Umbilical cord (tissue), 2 donors: ENCODE measurements at places on chromosomes 13 and 19.

DNA sequence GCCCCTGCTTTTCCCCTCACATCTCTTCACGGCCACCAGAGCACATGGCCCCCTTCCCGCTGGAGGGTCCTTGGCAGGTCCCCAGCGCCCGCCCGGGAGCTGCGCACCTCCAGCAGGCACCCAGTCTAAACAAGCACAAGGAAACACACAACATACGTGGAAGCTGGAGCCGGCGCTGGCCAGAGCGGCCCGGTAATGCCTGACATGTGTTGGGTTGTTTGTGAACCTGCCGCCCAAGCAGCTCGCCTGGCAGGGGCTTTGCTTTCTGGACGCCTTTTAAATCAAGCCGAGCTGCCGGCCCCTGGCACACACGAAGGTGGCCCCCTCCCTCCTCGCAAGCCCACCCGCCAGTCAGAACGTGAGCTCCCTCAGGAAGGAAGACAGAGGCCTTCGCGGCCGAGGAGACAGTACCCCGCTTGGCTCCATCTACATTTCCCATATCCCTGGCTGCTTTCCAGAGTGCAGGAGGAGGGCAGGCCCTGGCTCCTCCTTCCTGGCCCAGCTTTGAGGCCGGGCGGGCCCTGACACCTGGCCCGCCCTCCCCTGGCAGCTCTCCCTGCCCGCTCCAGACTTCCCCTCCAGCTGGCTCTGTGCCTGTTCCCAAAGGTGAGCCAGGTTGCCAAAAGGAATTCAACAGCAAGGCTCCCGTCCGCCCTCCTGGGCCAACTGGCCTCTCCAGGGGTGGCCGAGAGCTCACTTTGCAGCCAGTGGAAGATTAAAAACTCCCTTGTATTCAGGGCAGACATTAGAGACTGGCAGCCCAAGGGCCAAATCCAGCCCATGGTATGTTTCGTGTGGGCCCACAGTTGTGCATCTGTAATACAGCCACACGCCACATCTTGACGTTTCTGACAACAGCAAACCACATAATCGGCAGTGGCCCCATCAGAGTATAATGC is 28.7 kb downstream of the COMP start:
- peak; percentile 80 for DNase-seq

DNA sequence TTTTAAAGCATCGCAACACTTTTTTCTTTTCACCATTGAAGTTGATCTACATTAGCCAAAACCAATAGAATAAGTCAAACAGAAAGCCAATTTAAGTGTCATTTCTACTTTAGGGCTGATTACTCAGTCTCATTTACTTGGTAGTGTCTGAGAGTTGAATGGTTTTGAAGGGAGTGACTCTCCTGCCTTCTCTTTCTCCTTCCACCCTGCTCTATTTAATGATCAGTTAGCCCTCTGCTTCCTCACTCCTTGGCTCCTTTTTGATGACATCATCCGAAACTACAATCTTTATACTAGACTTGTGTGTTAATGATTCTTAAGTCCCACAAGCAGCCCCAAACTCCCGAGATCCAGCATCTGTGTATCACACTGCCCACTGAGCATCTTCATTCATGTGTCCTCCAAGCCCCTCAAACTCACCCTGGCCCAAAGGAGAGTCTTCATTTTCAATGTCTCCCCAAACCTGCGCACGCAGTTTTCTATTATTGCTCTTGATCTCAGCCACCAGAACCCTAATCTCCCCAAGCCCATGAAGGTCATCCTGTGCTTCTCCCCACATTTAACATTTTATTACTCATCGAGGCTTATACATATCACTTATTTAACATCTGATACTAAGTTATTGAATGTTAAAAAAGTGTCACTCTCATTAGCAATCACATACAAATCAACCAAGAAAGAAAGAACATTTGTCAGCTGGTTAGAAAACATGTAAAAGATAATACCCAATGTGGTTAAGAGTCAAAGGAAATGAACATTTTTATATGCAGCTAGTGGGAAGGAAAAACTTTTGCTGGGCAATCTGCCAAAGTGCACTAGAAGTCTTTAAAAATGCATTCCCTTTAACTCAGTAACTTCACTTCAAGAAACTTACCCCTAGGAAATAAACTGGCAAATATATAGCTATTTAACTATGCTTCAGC is 32.2 kb upstream of the ARGLU1 start:
- peak; percentile 92 for DNase-seq

GRCh38 chr13:82330499-82330898 is 1551.8 kb downstream of the SLITRK1 start:
- no peak for DNase-seq

- no peak for DNase-seq
Observed at GRCh38 chr19:51027873-51028272, 1.5 kb upstream of the KLK11 start.

DNA sequence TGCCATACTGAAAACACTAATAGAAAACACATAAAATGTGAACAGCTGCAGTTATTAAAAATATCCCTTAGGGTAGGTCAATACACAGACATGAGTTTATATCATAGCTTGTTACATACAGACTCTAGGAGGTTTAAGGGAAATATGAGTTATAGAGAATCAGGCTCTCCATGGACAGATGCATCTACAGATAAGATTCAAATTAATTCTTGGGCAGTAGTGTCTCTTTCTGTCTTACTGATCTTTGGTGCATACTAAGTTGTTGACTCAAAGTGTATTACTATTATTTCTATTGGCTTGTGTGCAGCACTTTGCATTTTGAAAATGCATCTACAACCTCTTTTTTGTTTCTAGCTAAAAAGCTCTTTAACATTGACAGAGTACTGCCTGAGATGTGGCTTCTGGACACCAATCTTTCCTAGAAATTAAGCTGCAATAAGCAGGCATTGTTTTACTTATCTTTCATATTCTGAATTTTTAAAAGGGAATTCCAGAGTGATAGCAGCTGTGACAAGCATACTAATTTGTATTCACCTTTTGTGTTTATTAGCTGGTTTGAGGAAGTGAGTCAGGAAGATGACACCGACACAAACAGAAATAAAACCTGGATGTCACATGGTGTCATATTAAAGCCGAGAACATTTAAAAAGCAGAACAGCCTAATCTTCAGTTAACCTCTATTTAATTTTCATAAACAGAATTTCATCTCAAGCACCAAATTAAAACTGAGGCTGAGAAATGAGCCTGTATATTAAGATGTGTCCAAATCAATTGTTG is 399.0 kb downstream of the PCDH9 start:
- DNase-seq = no peak

DNA sequence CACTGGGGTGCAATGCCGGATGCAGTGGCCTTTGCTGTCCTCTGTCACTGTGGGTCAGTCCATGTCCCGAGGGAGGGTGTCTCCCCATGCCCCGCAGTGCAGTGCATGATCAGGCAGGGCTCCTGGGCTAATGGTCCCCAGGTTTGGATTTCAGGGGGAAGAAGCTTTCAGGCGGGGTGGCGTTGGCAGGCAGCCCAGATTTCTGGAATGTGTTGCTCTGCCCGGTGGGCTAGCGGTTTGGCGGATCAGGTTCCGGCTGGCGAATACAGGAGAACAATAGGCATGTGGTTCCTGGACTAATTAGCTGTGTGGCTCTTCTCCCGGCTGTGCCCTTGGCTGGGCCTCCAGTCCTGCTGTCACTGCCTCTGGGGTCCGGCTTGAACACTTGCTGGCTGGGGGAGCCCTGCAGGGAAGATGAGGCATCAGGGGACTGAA is 141.3 kb downstream of the FGF9 start:
- DNase-seq = no peak

DNA sequence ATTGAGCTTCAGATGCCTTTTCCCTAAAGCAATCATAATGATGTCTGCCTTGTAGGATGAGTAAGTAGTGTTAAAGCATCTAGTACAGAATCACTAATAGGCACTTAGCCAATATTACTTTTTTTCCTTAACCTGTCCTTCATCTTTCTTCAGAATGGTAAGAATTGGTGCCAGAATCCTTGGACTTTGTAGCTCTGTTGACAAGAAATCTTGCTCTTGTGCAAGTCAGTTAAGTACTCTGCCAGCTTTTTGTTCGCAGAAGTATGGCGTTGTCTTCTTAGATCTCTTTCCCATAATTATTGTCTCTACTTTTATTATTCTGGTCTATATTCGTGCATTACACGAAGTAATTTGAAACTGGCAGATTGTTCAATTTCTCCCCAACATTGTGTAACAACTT is 554.5 kb downstream of the PCDH9 start:
- DNase-seq = no peak
